ENCODE measurements at places on chromosomes 3 and 15. TPM values are rescaled to one million over a fixed set of nuclear protein-coding genes. Genes with fewer than 3 reads are reported as not detected.

DNA sequence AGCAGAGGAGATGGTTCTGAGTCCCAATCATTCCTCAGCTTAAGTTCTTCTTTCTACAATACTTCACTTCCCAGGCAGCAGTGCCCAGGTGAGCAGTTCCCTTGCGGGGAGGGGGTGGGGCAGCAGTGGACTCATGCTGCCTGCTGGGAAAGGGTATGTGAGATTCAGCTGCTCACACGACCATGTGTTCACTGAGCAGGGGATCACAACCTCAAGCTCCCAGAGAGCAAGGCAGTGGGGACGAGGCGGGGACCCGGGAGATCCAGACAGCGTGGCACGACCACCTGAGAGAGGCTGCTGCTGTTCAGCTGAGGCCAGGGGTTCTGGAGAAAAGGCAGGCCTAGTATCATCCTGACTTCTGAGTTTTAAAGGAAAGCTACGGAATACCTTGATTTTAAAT lies 166.6 kb downstream of the XXYLT1 start:
- H3K4me1 ChIP-seq, result peaks cover 5% of the 10 kb centered on the region
- H3K27me3 ChIP-seq, result no peaks in the 10 kb centered on the region
- no peak overlapping the region for H3K4me3 ChIP-seq

DNA sequence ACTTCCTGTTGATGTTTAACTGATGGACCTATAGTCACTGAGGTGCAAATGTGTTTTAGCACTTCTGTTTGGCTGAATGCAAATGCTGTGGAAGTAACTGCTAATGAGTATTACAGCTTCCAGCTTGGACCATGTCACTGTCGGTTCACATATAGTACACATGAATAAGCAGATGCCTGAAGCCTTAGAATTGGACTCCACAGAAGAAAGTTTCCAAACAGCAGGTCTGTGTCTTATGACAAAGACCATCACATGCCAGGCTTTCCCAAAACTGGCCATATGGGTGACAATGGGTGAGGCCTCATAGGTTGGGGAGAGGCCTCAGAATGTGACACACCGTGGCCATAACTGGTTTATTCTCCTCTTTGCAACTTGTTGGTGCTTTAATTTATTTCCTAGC lies 241.8 kb downstream of the WNT5A start:
- no peaks in the 10 kb centered on the region for H3K27me3 ChIP-seq
- no peaks in the 10 kb centered on the region for H3K4me1 ChIP-seq
- DNase-seq, result no peak
- no peaks in the 10 kb centered on the region for H3K36me3 ChIP-seq
- no peak overlapping the region for H3K27ac ChIP-seq
- H3K4me3 ChIP-seq, result no peak overlapping the region

DNA sequence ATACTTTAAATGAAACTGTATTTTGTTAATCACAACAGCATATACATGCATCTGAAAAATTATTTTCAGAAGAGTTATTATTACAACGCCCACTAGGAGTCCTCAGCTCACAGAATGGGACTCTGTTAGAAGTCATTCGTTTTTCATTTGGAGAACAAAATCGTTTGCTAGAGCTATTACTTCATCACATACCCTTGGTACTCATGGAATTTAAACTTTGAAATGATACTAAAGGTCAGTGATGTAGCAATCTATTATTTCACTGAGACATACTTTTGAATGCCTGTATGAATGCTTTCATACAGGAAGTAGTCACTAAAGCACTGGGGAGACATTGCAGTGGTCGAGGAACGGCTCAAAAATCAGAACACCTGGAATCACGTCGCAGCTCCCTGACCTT lies 198.1 kb downstream of the MBNL1 start:
- no peaks in the 10 kb centered on the region for H3K27me3 ChIP-seq
- H3K27ac ChIP-seq, result no peak overlapping the region
- peaks cover 16% of the 10 kb centered on the region for H3K36me3 ChIP-seq
- no peak overlapping the region for H3K4me3 ChIP-seq

DNA sequence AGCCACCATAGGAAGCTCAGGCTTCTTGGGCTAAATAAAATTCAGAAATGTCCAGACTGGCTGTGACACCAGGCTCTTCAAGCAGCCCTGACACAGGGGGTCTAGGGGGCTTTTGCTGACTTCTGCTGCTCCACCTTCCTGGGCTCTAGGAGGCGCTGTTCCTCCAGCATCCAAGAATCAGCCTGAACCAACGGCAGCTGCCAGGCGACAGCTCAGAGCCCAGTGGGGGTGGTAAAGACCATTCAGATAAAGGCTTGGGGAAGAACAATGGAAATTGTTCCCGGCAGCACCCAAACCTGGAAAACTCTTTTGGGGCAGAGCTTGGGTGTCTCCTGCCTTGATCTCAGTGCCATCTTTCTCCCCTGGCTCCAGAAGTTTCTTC lies 21.6 kb upstream of the PSTPIP1 start:
- no peaks in the 10 kb centered on the region for H3K36me3 ChIP-seq
- no peaks in the 10 kb centered on the region for H3K27me3 ChIP-seq
- peak; percentile 51 for DNase-seq
- H3K4me3 ChIP-seq, result no peak overlapping the region

DNA sequence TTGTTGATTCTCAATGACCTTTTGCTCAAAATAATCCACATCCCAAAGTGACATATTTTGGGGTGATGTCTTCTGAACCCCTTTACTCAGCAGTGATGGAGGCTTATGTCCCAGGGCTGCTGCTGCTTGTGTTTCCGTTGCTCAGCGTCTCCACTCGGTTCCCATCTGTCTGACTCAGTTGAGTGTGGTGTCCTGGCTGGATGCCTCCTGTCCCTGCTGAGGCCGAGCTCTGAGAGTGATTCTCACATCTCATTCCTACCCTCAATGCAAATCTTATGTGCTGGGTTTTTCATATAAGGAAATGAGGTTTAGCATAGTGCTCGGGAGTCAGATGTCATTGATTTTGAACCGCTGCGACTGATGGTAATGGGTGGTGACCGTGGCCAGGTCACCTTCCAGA lies 247.4 kb downstream of the GABRG3 start:
- no peak for DNase-seq
- H3K36me3 ChIP-seq, result no peaks in the 10 kb centered on the region
- no peaks in the 10 kb centered on the region for H3K27me3 ChIP-seq
- no peak overlapping the region for H3K4me3 ChIP-seq
- no peaks in the 10 kb centered on the region for H3K4me1 ChIP-seq

- no peaks in the 10 kb centered on the region for H3K27me3 ChIP-seq
- DNase-seq, result no peak
- H3K4me1 ChIP-seq, result no peaks in the 10 kb centered on the region
- H3K4me3 ChIP-seq, result no peak overlapping the region
- H3K27ac ChIP-seq, result no peak overlapping the region
These were observed 270.7 kb upstream of the THRB start for GRCh38 chr3:24765399-24765798.

DNA sequence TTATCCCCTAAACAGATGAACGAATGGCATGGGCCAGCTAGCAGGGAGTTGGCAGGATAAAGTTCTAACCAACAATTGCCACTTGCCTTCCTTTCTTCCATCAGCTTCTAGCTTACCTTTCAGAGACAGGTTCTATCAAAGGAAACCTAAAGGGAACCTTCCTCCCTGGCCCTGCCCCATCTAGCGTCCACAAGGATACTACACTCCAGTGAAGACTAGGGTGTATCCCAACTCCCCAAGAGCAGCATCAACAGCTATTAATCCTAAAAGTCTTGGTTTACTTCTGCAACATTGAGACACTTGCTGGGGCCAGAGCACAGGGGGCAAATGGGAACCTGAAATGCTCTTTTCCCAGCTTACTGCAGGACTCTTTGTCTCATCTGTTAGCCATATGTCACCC lies 37.0 kb upstream of the TMC3 start:
- no peak for DNase-seq
- H3K27me3 ChIP-seq, result no peaks in the 10 kb centered on the region
- no peaks in the 10 kb centered on the region for H3K36me3 ChIP-seq
- no peak overlapping the region for H3K4me3 ChIP-seq

DNA sequence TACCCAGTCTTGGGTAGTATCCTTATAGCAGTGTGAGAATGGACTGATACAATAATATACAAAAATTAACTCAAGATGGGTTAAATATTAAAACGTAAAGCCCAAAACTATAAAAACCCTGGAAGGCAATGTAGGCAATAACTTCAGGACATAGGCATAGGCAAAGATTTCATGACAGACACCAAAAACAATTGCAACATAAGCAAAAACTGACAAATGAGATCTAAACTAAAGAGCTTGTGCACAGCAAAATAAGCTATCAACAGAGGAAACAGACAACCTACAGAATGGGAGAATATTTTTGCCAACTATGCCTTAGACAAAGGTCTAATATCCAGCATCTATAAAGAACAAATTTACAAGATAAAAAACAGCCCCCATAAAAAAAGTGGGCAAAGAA lies 204.8 kb upstream of the CCDC54 start:
- no peak overlapping the region for H3K27ac ChIP-seq
- no peak overlapping the region for H3K4me3 ChIP-seq
- no peak for DNase-seq
- no peaks in the 10 kb centered on the region for H3K4me1 ChIP-seq
- no peaks in the 10 kb centered on the region for H3K36me3 ChIP-seq

- H3K4me1 ChIP-seq, result no peaks in the 10 kb centered on the region
- H3K36me3 ChIP-seq, result no peaks in the 10 kb centered on the region
- no peak overlapping the region for H3K4me3 ChIP-seq
- no peaks in the 10 kb centered on the region for H3K27me3 ChIP-seq
These were observed 241.6 kb downstream of the NLGN1 start for GRCh38 chr3:173639098-173639497.

DNA sequence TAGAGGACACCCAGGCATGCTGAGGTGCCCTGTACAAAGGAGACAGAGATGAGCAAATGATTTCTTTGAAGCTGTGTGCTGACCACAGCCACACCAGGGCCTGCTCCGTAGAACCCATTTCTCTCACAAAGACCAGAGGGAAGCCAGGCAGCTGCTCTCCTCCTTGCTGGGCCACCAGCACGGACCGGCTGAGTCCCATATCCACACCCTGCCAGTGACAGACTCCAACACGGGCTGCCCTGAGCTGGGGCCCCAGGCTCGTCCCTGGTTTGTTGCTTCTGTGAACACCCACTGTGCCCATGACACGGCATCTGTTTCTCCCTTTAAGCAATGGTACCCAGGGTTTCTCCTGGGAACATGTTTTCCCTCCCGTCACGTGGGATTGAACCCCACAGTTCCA lies 284.5 kb downstream of the ADAMTS17 start:
- no peak overlapping the region for H3K4me3 ChIP-seq
- H3K27me3 ChIP-seq, result no peaks in the 10 kb centered on the region
- H3K27ac ChIP-seq, result no peak overlapping the region
- H3K4me1 ChIP-seq, result no peaks in the 10 kb centered on the region
- DNase-seq, result no peak
- no peaks in the 10 kb centered on the region for H3K36me3 ChIP-seq

- H3K36me3 ChIP-seq, result no peaks in the 10 kb centered on the region
- H3K4me1 ChIP-seq, result no peaks in the 10 kb centered on the region
- no peak overlapping the region for H3K4me3 ChIP-seq
- peak; percentile 1 for DNase-seq
- no peak overlapping the region for H3K27ac ChIP-seq
- no peaks in the 10 kb centered on the region for H3K27me3 ChIP-seq
These were observed 550.2 kb downstream of the PYDC2 start for GRCh38 chr3:192011137-192011536.

DNA sequence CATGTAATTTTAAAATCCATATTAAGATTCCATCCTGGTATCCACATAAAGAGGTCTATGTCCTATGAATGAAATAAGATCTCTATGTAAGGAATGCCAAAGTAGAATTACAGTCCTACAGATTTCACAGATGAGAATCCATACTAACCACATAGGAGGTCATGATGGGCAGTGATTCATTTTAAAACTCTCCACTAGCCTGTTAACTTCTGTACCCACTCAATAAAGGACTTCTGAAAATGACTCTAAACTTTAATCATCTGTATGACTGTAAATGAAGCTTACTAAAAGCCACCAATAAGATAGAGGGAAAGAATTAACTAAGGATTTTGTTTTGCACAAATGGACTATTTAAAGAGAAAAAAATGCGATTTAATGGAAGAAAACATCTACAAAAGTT lies 28.7 kb downstream of the MORC1 start:
- no peak overlapping the region for H3K27ac ChIP-seq
- H3K27me3 ChIP-seq, result peaks cover 2% of the 10 kb centered on the region
- DNase-seq, result no peak
- no peak overlapping the region for H3K4me3 ChIP-seq
- no peaks in the 10 kb centered on the region for H3K4me1 ChIP-seq

GRCh38 chr15:31834654-31835053 lies 195.7 kb upstream of the CHRNA7 start:
- no peak overlapping the region for H3K4me3 ChIP-seq
- H3K36me3 ChIP-seq, result no peaks in the 10 kb centered on the region
- H3K4me1 ChIP-seq, result no peaks in the 10 kb centered on the region
- no peaks in the 10 kb centered on the region for H3K27me3 ChIP-seq

- H3K4me3 ChIP-seq, result no peak overlapping the region
- H3K27me3 ChIP-seq, result no peaks in the 10 kb centered on the region
- no peak for DNase-seq
- no peaks in the 10 kb centered on the region for H3K36me3 ChIP-seq
- H3K27ac ChIP-seq, result peak overlapping the region; percentile 69
These were observed 308.6 kb downstream of the MECOM start for GRCh38 chr3:169354774-169355501.

DNA sequence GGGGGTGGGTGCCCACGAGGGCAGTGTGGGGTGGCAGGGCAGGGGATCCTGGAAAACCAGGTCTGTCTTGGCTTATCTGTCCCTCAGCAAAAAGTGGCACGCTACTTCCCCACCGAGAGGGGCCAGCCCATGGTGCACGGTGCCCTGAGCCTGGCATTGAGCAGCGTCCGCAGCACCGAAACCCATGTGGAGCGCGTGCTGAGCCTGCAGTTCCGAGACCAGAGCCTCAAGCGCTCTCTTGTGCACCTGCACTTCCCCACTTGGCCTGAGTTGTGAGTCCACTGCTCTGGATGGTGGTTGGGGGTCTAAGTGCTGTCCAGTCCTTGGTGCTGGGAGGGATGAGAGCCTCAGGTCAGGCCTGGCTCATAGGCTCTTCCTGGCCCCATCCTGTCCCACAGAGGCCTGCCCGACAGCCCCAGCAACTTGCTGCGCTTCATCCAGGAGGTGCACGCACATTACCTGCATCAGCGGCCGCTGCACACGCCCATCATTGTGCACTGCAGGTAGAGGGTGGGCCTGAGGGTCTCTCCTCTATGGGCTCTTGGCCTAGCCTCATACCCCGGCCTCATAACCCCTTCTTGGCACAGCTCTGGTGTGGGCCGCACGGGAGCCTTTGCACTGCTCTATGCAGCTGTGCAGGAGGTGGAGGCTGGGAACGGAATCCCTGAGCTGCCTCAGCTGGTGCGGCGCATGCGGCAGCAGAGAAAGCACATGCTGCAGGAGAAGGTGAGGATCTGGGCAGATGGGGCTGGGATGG lies 31.1 kb downstream of the PTPN23 start:
- H3K27me3 ChIP-seq, result no peaks in the 10 kb centered on the region
- DNase-seq, result no peak
- no peak overlapping the region for H3K4me3 ChIP-seq
- H3K36me3 ChIP-seq, result peaks cover 30% of the 10 kb centered on the region

Gene USP50
- total RNA-seq, result not detected

Gene FAM107A
- total RNA-seq, result not detected

Gene SHC4
- total RNA-seq, result 1.5 TPM

Gene SCN11A
- total RNA-seq, result 0.28 TPM

Gene STRIT1
- total RNA-seq, result not detected

Gene GRAMD2A
- 0.67 TPM for total RNA-seq

Gene PROS1
- 48.6 TPM for total RNA-seq

Gene ARL13B
- 5.4 TPM for total RNA-seq

Gene SAMD7
- not detected for total RNA-seq

Gene C2CD4A
- not detected for total RNA-seq

Gene SLC2A2
- total RNA-seq, result not detected

Gene CNTN3
- 0.18 TPM for total RNA-seq

Data from cardiac muscle cell (in vitro differentiated cells and primary cell).